ENCODE measurements at places on chromosomes 4 and X.

GRCh38 chrX:154408659-154409221 is 314 bp downstream of the DNASE1L1 start:
- DNase-seq: no peak

DNA sequence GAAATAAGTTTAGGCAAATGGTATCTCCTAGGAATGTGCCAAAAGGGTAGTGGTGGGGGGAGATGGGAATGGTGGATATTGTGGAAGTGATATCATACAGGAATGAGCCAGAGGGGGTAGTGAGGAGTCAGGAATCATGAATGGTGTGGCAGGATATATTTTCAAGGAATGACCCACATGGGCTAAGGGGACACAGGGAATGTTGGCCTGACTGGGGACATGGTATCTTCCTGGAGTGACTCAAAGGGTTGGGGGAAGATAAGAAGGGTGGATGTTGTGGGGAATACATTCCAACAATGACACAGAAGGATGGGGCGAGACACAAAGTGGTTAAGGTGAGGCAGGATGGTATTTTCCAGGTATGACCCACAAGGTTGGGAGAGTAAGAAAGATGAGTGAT is 60.6 kb downstream of the MAOA start:
- DNase-seq: no peak

DNA sequence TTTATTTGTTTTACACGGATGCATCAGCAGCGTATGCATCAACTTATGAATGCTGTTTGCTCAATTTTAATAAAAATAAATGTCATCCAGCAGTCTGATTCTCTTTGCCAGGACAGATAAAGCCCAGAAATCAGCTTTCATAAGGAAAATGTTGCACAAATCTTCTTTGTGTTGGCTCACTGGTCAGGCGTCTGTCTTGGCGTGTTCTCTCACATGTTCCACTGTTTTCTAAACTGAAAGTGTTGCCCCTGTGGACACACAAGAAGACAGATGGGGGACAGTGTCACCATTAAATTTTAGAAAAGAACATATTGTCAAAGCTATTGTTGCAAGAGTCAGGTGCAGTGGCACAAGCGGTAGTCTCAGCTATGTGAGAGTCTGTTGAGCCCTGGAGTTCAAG is 316.2 kb downstream of the CENPC start:
- no peak for DNase-seq

DNA sequence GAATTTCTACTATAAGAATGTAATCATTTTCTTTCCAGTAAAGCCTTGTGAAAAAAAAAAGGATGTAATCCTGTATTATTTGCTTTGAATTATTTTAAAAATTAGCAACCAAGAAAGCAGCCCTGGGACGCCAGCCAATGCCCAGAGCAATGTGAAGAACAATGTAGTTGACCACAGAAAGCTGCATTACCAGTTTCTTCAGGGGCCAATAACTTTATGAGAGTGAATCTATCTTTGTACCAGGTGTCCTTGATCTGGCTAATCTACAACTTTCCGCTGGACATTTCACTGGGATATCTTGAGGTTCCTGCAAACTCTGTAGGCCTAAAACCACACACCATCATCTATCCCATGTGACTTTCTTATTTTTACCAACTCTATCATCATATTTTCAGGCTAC is 7.6 kb upstream of the KLHL2 start:
- no peak for DNase-seq

- DNase-seq: no peak
These were observed 210.8 kb upstream of the RASGEF1B start for GRCh38 chr4:81682492-81682891.

- no peak for DNase-seq
These were observed 254.3 kb upstream of the AGA start for GRCh38 chr4:177696438-177696966.

GRCh38 chr4:77142646-77143028 is 14.4 kb upstream of the CCNG2 start:
- no peak for DNase-seq

- no peak for DNase-seq
These were observed 51.3 kb upstream of the ATXN3L start for GRCh38 chrX:13371186-13371585.

- DNase-seq: no peak
These were observed 194.7 kb upstream of the LNX1 start for GRCh38 chr4:53785996-53786395.

- DNase-seq: no peak
These were observed 19.3 kb upstream of the RASL11B start for GRCh38 chr4:52842792-52843191.

- DNase-seq: peak; percentile 34
These were observed 760 bp downstream of the TMEM165 start for GRCh38 chr4:55396308-55397125.

- no peak for DNase-seq
These were observed 484.4 kb upstream of the NR3C2 start for GRCh38 chr4:148926276-148927260.

GRCh38 chr4:24570574-24571236 is 13.6 kb downstream of the DHX15 start:
- DNase-seq: no peak

DNA sequence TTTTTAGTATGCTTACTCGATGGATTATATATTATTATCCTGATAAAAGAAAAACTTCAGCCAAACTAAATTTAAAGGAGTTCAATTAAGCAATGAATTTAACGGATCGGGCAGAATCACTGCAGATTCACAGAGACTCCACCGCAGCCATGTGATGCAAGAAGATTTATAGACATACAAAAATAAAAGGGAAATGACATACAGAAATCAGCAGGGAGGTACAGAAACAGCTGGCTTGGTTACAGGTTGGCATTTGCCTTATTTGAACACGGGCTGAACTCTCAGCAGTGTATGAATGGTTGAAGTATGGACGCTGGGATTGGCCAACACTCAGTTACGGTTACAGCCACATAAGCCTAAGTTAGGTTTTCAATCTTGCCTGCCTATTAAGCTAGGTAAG is 35.4 kb upstream of the DHRSX start:
- DNase-seq: no peak

DNA sequence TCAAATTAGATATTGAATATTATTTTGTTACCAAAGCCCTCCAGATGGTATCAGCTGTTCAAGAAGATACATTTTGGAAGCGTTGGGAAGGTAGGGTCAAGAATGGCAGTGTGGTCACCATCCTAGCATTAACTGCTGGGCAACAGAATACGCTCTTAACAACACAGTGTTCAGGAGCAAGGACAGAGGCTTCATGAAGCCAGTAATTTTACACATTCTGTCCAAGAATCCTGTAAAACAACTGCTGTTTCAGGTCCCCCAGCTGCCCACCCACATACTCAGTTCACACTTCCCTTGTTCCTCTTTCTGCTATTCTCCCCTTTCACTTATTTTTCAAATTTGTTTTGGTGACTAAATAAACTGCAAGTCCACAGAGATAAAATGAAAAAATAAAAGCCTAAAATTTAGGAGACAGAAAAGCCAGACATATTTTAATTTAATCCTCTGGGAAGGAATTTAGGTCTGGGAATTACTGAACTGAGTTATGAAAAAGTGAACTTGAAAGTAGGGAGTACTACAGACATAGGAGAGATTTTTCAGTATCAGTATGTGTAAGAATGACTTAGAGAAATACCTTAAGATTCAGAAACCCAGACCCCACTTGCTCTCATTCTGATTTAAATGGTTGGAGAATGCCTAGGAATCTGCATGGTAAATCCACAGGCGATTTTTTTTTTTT is 406.7 kb downstream of the MAPK10 start:
- DNase-seq: no peak

DNA sequence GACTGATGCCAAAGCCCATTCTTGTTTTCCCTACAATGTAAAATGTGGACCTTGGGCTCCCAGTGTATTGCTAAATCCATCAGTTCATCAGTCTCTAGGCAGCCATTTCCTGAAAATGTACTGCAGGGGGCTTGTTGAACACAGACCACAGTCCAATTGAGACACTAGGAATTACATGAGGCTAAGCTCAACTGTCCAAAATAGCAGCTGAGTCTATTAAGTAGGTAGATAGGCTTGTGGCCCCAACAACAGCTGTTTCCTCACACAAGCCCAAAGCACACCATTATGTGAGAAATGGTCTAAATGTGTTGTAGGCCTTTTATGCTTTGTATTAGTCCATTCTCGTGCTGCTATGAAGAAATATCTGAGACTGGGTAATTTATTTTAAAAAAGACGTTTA is 60.0 kb upstream of the PAK3 start:
- no peak for DNase-seq

DNA sequence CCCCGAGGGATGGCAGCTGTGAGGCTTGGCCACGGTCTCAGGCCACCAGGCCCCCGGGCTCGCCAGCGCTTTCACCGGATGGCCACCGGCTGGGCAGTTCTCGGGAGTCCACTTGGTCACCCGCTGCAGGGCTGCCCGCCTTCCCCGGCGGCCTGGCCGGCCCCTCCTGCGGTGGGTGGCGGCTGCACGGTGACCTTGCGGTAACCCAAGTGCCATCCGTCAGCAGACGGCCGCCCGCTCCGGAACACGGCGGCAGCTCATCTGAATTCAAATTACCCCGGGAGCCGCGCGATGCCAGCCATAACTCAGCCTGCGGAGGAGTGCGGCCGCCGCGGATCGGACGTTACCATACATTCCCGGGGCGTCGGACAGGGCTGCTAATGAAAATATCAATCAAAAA is 60.7 kb downstream of the FAM53A start:
- no peak for DNase-seq

DNA sequence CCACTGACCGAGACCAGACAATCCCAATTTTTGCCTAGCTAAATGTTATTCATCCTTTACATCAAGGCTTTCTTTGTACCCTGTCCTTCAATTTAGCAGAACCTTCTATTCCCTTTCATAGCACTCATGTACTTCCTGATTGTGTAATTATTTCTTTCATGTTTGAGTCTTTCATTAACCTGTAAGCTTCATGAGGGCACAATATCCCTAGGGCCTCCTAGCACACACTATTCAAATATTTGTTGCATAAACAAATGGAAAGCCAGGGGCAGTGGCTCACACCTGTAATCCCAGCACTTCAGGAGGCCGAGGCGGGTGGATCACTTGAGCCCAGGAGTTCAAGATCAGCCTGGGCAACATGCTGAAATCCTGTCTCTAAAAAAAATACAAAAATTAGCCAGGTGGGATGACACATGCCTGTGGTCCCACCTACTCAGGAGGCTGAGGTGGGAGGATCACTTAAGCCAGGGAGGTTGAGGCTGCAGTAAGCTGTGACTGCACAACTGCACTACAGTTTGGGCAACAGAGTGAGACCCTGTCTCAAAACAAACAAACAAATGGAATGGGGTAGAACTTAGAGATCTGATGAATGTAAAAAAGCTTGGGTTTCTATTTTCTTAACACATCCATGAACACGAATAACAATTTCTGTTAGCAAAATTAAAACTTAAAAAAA is 59.0 kb downstream of the SAT1 start:
- no peak for DNase-seq

DNA sequence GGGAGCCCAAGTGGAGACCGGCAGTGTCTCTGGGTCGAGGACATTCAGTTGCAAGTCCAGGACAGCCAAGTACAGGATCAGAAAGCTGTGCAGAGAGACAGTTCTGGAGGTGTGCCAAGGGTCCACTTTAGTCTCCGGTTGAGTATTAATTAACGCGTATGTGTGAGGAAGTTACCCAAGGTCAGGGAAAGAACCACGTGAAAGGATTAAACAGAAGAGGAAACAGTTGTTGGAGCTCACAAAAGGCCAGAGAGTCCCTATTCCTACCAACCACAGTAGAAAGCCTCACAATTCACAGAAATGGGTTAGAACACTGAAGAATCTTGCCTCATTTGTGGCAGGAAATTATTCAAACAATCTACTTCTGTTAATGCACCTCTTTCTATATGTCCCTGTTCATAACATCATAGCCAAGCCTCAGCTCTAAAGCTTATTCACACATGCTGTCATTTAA is 17.9 kb upstream of the NSUN7 start:
- no peak for DNase-seq

GRCh38 chr4:159297091-159297490 is 194.2 kb downstream of the RAPGEF2 start:
- no peak for DNase-seq

DNA sequence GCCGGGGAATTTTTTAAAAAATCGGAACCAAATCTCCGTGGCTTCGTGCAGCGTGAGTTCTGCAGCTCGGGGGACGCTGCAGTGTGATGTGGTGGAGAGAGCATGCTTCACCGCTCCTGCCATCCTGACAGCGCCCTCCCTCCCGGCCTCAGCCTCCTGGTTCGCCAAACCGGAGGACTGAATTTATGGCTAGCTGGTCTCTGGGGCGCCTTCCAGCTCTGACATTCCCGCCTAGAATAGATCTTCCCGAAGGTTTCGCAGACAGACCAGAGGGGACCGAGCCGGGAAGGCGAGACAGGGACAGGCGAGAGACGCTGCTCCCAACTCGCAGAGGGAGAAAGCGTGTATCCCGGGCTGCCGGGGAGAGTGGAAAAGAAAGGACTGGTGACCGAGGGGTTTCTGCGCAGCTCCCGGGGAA is 25.9 kb downstream of the HOPX start:
- DNase-seq: peak; percentile 27

GRCh38 chrX:3743801-3744439 is 30.5 kb upstream of the PRKX start:
- DNase-seq: peak; percentile 46

DNA sequence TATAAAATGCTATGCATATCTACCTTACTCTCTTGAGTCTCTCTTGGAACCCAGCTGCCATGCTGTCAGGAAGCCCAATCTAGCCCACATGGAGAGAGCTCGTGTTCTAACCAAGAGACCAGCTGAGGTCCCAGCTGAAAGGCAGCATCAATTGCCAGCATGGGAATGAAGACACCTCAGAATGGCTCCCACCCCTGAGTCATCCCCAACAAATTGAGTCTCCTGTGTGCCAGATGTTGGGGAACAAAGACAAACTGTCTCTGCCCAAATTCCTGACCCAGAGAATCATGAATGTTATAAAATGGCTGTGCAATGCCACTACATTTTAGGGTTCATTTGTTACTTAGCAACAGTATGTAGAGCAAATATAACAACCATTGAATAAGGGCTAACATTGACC is 105.2 kb upstream of the STX18 start:
- no peak for DNase-seq
